CD8-positive, alpha-beta memory T cell (primary cell): ENCODE measurements at places on chromosomes 1 and 21. TPM values are rescaled to one million over a fixed set of nuclear protein-coding genes. Genes with fewer than 3 reads are reported as not detected.

- no peak for DNase-seq
These were observed 4.1 kb downstream of the MOV10 start for GRCh38 chr1:112678605-112679004.

GRCh38 chr1:25810341-25811299 is 9.1 kb upstream of the MTFR1L start:
- DNase-seq: peak; percentile 71

Gene GBP7
- polyA plus RNA-seq: not detected

Gene CHI3L2
- polyA plus RNA-seq: 20.8 TPM

Gene ILDR2
- polyA plus RNA-seq: not detected

DNA sequence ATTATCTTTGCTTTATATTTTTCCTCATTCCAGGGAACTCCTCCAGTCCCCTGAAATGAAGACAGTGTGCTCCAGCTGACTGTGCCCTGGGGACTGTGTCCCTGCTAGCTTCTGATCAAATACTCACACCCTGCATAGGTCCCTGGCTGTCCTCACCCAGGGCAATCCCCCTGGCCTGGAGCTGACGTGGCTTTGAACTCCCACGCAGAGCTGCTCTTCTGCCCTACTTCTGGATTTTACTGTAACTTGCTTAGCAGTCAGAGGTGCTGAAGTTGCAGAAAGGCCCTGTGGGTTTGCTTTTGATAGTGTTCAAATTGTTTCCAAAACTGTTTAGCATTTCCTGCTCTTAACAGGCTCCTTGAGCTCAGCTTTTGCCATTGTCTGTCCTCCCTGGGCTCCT is 186.5 kb downstream of the FASLG start:
- DNase-seq: peak; percentile 7

DNA sequence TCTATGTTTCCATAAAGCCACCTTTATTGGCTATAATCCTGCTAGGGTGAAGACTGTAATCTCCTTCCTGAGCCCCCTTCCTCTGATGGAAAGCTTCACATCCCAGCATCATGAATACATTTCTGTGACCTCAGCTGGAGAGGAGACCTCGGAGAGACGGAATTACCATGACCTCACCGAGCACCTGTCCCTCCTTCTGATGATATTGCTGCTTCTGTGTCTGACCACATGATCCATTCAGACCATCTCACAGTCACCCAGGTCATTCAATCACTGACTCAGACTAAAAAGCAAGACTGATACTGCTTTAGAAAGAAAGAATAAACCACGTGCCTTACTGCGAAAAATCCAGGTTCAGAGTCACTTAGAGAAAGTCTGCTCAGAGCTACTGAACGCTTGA is 8.8 kb downstream of the KCND3 start:
- no peak for DNase-seq

GRCh38 chr1:208318150-208318734 is 74.1 kb upstream of the PLXNA2 start:
- DNase-seq: no peak

- DNase-seq: no peak
These were observed 33.1 kb upstream of the SELENON start for GRCh38 chr1:25766721-25767436.

Gene OR2G2
- polyA plus RNA-seq: not detected

GRCh38 chr21:37266515-37267221 is 466 bp downstream of the VPS26C start:
- DNase-seq: no peak

DNA sequence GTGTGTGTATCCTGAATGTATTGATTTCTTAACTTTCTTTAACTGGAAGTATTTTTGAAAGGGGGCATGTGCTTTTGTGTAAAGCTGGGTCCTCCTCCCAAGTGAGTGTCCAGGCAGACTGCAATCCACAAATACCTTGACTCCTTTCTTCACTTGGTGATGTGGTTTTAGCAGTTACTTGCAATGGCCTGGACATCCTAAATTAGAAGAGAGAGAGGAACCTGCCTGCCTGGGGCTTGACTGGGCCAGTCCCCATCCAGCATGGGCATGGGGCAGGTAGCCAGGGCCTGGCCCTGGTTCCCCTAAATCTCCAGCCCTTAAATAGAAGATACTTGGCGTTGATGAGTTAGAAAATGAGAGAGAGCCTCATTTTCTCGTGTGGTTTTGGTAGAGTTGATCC is 159.7 kb downstream of the PGBD5 start:
- DNase-seq: no peak

Gene ZYG11A
- polyA plus RNA-seq: not detected

- DNase-seq: peak; percentile 48
These were observed 45.1 kb downstream of the FASLG start for GRCh38 chr1:172704001-172704400.

DNA sequence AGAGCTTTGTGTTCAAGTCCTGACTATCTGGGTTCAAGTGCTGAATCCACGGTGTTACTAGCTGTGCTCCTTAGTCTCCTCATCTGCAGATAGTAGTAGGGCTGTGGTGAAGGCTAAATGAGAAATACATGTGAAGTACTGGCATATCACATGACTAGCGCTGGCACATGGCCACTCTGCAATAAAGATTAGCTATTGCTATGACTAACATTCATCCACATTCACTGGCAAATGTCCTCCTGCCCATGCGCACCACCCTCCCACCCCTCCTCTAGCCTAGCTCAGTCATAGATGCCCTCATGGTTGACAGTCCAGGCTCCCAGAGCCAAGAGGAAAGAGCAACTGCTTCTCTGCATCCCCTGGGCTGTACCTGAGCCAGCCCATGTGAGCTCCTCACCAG is 8.5 kb upstream of the COL8A2 start:
- no peak for DNase-seq

GRCh38 chr21:36565540-36565939 is 85.6 kb upstream of the CLDN14 start:
- no peak for DNase-seq

DNA sequence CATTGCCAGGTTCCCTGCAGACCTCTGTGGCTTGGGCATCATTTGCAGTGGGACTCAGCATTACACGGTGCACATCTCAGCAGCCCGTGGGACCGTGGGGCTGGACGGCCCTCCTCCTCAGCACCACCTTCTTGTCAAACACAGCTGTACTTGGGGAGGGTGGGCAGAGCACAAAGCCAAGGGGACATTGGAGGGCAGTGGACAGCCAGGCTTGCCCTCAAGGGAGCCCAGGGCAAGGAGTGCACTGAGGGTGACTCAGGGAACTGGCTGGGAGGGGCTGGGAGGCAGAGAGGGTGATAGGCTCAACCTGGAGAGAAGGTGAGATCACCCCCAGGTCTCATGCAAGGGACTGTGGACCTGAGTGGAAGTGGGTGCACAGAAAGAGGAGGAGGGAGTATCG is 3.4 kb downstream of the CAPN9 start:
- DNase-seq: no peak

Gene RNU1-1
- polyA plus RNA-seq: not detected

DNA sequence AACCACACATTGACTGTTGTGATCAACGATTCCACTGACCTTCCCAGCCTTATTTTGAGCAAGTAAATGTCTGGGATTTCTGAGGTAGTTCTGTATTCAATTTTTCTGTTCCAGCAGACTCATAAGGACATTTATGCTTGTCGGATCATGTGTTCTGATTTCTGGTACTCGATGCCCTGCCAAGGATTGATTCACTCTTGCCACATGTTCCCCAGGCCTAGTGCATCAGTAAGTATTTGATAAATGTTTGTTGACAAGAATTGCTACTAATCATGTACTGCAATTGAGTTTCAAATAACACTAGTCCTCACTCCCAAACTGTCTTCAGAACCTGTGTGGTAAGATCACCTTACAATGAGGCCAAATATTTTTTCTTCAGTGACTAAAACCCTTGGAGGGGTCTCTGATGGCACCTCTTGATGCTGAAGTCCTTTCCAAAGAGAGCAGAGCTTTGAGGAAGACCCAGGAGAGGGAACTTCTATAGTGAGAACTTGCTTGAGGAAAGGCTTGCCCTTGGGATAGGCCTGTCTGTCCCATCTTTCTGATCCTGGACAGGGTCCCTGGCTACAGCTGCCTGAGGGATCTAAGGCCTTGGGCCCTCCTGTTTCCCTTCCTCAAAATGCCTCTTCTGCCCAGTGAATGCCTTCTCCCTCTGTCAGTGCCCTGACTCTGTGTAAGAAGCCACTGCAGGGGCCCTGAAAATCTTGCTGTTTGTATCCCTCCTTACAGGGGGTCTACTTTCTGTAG is 115.8 kb upstream of the FAM78B start:
- DNase-seq: no peak

Gene KDM5B
- polyA plus RNA-seq: 14.2 TPM

- DNase-seq: no peak
These were observed 76.6 kb upstream of the ZNF644 start for GRCh38 chr1:91098299-91098906.

GRCh38 chr1:62306065-62306464 is 13.2 kb downstream of the KANK4 start:
- DNase-seq: no peak

DNA sequence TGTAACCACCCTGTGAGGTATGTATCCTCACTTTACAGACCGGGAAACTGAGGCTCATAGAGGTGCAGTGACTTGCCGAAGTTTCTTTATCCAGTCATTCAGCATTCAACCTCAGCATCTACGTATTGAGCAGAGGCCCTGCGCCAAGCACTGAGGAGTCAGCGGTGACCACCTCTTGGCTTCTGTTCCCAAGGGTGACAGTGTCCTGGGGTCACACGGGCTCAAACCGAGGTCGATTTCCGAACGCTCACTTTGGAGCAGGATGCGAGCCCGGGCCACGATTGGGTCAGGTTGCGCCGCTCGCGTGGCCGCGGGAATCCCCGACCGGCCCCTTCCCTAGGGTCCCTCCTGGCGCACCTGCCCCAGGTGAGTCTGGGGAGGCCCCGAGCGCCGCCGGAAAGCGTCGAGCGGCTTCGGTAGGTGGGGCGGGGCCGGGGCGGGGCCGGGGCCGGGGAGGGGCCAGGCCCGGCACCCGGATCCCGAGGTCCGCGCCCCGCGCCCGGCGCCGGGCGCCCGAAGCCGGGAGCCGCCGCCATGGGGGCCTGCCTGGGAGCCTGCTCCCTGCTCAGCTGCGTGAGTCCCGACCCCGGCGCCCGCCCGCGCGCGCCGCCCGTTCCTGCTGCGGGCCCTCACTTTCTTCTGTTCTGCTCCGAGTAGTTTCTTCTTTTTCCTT is at the start of gene SERINC2:
TSS of gene SERINC2 (plus strand) at position 482 of the 673 bp plus-strand sequence. CDS start at position 535, 53 bp downstream.
- DNase-seq: peak; percentile 14

DNA sequence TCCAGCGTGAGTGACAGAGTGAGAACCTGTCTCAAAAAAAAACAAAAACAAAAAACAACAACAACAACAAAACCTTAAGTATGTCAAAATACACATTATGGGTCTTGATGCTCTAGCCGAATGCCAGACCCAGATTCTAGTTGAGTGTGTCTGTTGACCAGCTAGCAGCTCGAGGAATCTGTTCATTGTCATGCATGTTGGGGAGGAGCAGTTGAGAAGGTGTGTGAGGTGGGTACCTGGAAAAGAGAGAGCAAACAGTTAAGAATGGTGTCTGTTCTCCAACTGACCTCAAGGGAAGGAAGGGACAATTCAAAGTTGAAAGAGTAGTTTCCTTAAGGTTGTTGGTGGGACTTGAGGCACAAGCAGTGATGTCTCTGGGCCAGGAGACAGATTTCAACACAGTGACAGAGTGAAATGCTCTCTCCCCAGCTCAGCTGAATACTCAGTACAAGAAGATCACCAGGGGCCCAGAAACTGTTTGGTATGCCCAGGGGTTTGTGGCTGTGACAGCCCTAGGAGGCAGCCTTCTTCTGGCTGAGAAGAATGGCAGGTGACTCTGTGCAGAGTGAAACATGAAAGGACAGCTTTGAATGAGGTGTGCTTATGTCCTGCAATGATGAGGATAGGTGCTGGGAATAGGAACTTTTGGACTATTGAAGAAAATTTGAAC is 14.4 kb upstream of the POU2F1 start:
- DNase-seq: no peak

Gene CD5L
- polyA plus RNA-seq: not detected

Gene TMCC2
- polyA plus RNA-seq: 1.4 TPM

Gene OR2T2
- not detected for polyA plus RNA-seq

- DNase-seq: no peak
These were observed 363.0 kb upstream of the DUSP10 start for GRCh38 chr1:222104694-222105392.

Gene ARTN
- not detected for polyA plus RNA-seq

DNA sequence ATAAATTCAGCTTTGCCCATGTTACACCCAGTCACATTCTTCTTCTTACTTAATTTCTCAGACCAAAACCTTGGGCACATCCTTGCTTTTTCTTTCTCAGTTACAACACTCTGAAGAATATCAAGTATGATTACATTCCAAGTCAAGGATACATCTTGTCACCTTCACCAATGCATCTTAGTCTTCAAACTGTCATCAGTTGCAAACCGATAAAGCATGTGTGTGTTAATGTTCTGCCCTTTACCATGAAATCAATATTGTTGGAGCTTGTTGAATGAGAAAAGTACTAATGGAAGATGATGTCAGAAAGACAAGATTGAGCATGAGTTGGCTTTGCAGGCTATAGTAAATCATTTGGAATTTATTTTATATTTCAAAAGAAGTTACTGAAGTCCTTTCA is 764.6 kb downstream of the NCAM2 start:
- no peak for DNase-seq

- no peak for DNase-seq
These were observed 137.7 kb upstream of the ETS2 start for GRCh38 chr21:38668067-38668466.
